ENCODE measurements at places on chromosomes 7 and 10.

GRCh38 chr7:126236261-126236660, 1016.5 kb downstream of the GRM8 start:
- DNase-seq: no peak

DNA sequence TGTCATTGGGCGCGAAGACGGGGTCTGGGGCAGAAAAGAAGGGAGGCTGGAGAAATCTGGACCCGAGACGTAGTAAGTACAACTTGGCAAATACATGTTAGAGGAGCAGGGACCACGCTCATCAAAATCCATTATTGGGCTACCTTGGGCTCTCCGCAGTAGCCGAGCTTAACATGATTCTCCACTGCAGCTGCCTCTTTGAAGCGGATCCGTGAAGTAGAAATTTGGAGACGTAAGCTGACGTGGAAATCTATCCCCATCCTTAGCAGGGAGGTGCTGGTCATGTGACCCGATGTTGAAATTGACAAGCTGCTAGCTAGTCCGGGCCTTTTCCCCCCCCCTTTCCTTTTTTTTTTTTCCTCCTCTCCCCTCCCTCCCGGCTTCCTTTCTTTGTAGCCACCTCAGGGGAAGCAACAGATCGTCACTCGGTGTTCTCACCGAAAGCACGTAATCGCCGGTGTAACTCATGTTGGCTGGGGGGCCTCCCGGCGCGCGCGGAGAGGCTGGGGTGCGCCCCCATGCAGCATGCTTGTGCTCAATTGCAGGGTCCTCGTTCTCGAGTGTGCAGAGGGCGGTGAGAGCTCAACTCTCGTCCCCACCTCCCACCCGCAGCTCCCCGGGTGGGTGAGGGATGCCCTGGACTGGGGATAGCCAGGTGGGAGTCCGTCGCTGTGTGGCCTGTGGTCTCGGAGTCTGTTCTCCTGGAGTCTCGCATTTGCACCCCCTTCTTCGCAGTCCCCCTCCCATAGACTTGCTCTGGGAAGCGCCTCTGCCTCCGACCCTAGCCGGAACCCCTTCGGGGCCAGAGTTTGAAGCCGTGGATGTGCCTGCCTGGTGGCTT, at the start of gene HOXA11:
HOXA11 (minus strand) TSS at position 220 of the 841 bp plus-strand sequence; CDS start at position 132, 88 bp downstream.
- no peak for DNase-seq

DNA sequence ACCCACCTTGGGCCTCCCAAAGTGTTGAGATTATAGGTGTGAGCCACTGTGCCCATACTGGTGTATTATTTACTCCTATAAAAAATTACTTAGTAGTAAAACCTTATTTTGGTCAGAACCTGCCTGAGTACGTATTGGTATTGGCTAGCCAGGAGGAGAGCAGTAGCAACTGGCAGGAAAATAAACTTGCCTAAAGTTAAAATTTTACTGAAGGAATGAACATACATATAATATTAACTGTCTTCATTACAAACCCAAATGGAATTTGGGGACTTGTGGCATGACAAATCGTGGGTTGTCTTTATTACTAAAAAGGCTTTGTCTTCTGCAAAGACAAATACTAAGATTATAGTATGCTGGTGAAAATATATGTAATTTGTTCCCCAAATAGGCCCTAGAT, 8.4 kb downstream of the RAB18 start:
- no peak for DNase-seq

DNA sequence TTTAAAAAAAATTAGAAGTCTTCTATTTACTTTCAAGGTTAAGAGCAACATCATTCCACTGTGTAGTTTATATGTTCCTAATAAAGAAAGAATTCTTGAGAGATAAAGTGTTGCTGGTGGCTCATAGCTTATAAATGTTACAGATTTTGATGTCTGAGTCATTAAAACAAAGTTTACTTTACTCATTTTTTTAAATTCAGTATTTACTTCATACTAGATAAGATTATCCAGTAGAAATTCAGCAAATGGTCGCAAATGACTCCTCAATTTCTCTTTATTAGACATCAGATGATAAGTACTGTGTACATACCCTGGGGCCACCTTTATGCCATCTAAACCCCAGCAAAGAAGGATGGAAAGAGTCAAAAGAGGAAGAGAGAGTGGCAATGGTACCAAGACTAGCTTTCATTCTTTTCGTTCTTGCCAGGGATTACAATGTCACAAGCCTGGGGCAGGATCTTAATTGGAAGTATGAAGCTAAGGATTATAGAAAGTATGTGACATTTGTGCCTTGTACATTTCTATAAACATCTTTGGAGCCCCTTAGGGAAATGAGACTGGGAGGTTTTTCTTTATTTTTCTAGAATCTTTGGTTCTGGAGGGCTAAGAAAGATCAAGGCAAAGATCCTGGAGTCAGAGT, 206.1 kb downstream of the CHRM2 start:
- no peak for DNase-seq

GRCh38 chr7:82317257-82317721, 126.3 kb downstream of the CACNA2D1 start:
- no peak for DNase-seq

- DNase-seq: no peak
These were observed 604 bp downstream of the SCART1 start for GRCh38 chr10:133454204-133454893.

GRCh38 chr7:1992554-1992953, 240.2 kb downstream of the MAD1L1 start:
- DNase-seq: no peak

DNA sequence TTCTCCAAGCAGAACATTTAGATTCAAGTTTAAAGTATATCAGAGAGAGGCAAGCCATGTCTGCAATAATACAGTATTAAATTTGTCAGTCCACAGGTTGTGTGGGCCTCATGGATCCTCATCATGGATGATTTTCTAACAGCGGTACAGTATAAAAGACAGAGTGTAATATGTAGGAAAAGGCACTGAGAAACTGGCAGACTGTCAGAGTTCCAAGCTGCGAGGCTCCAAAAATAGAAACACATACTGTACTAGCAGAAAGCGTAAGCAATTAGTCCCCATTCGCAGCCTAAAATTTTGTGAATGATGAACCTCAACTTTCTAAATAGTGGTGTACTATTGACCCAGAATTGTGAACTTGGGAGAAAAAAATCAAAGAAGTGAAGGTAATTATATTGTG, 933.3 kb downstream of the XPNPEP1 start:
- DNase-seq: no peak

GRCh38 chr7:135659159-135659846, 3.0 kb upstream of the STMP1 start:
- no peak for DNase-seq

- DNase-seq: no peak
These were observed 367.2 kb upstream of the GALNT17 start for GRCh38 chr7:70764701-70765208.

GRCh38 chr10:29713450-29713849, 78.7 kb upstream of the SVIL start:
- no peak for DNase-seq

Data from stimulated activated CD4-positive, alpha-beta T cell treated with anti-CD3 and anti-CD28 coated beads, TNF-alpha, amount 100 ng/mL, for 1 hour (primary cell).